GM04504 (cell line): ENCODE measurements at places on chromosomes 4 and X.

GRCh38 chr4:127145006-127145540 lies 487.7 kb upstream of the INTU start:
- DNase-seq, result no peak

- DNase-seq, result peak; percentile 48
These were observed 6.2 kb downstream of the NCAPG start for GRCh38 chr4:17817027-17817426.

GRCh38 chr4:63919636-63920365 lies 489.4 kb downstream of the TECRL start:
- DNase-seq, result no peak

DNA sequence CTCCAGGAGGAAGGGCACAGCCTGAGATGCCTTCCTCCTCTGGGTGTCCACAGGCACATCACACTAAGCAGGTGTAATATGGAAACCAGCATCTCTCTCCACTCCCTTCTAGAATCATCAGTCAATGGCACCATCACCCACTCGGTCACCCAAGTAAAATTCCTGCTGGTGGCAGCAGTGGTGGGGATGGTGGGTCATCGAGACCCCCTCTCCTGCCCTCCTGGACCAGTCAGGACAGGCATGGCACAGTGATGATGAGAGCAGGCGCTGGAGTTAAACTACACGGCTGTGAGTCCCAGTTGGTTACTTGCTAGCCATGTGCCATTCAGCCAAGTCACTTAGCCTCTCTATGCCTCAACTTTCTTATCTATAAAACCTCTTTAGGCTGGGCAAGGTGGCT lies 42.5 kb downstream of the SCD5 start:
- no peak for DNase-seq

DNA sequence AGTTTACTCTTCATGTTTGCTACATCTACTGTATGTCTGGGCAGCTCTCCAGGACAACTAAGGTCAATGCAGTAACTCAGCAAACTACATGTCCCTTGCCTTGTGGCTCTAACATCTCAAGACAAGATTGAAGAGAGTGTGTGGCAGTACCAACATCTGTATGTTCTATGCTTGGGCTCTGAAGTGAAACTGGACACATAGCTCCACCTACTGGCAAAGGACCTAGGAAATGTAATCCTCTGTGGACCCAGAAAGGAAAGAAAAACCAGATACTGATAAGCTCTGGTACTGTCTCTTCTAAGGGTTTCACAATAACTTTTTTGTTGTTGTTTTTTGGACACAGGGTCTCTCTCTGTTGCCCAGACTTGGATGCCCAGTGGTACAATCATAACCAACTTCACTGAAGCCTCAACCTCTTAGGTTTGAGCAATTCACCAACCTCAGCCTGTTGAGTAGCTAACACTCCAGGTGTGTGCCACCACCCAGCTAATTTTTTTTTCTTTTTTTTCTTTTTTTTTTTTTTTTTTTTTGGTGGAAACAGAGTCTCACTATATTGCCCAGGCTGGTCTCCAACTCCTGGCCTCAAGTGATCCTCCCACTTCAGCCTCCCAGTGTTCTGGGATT lies 64.1 kb downstream of the QDPR start:
- peak; percentile 60 for DNase-seq

DNA sequence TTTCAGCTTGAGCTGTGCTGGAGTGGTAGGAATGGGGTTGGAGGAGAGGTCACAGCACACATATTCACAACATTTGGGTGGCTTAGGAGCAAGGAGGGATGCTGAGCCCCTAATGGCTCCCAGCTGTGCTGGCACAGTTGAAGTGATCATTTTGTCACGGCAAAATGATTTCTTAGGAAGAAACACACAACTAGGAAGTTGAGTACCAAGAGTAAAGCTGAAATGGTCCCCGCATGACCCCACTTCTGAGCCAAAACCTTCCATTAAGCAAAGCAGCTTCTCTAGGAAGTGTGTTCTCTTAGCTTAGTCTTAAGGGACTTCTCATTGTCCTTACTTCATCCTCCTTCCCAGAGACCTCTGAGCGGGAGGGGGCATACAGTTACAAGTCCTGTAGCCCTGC lies 12.6 kb downstream of the CAPN6 start:
- no peak for DNase-seq

GRCh38 chr4:36285784-36286480 lies 4.5 kb downstream of the DTHD1 start:
- no peak for DNase-seq

- no peak for DNase-seq
These were observed 202.5 kb upstream of the KLF8 start for GRCh38 chrX:56029691-56030090.

DNA sequence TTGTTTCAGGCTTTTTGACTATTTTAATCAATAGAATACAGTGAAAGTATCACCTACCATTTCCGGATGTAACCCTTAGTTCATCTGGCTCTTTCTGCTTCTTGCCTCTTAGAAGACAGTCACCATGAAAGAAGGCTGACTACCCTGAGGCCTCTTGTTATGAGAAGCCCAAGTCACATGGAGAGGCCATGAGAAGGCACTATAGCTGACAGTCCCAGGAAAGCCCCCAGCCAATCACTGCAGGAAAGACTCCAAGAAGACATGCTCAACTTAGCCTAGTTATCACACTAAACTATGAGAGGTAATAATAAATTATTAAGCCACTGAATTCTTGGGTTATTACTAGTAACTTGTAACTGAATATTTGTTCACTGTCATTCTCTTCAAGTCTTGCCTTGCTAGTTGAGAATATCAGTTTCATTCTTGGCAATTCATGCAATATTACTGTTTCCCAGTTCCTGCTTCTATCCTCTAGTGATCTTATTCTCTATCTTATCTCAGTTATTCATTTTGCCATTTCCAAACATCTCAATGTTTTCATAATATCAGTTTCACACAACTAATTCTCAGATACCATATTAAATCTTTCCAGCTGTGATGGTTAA lies 57.1 kb upstream of the GUCY1A1 start:
- DNase-seq, result no peak

GRCh38 chr4:185892165-185892564 lies 80.2 kb upstream of the SORBS2 start:
- no peak for DNase-seq

DNA sequence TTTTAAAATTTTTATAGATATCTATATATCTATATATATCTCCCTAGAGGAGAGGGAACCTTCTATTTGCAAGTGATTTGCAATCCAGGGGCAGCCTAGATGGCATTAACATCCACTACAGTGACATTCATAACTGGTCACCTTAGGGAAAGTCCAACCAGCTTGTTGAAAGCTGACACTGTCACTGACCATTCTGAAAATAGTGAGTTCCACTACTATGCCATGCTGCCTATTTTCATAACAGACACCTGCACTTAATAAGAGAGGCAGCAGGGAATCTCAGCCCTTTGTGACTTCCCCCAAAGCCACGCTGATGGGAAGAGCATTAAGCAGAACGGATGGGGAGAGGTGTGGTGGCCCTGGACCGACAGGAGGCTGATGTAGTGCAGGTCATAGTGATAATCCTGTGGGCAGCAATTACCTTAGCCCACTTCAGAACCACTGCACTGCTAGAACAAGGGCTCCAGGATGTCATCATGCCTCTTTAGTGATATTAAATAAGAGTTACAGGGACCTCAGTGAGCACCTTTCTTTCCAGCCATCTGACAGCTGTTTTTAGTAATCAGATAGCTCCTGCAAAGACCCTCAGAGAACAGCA lies 51.3 kb downstream of the GPRIN3 start:
- no peak for DNase-seq

GRCh38 chr4:7055111-7055989 lies 12.2 kb downstream of the TADA2B start:
- DNase-seq, result no peak

GRCh38 chr4:169922632-169923276 lies 103.4 kb downstream of the MFAP3L start:
- no peak for DNase-seq

- DNase-seq, result no peak
These were observed 355.2 kb downstream of the DCAF12L2 start for GRCh38 chrX:125810856-125811255.

- DNase-seq, result no peak
These were observed 212.7 kb downstream of the KCTD8 start for GRCh38 chr4:44235897-44236296.

- DNase-seq, result no peak
These were observed 168.5 kb downstream of the SMIM20 start for GRCh38 chr4:26082565-26082964.

DNA sequence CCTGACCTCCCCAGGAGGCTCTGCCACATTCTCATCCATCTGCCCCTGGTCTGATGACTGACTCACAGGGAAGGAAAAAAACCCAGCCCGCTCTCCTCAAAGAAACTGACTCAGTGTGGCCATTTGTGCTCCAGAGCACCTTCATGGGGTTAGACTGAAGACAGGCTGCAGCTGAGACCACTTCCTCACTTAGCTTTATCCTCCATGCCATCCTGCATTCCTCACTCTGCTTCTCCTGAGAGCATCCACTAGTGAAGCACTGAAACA lies 35.9 kb upstream of the HPSE start:
- no peak for DNase-seq

DNA sequence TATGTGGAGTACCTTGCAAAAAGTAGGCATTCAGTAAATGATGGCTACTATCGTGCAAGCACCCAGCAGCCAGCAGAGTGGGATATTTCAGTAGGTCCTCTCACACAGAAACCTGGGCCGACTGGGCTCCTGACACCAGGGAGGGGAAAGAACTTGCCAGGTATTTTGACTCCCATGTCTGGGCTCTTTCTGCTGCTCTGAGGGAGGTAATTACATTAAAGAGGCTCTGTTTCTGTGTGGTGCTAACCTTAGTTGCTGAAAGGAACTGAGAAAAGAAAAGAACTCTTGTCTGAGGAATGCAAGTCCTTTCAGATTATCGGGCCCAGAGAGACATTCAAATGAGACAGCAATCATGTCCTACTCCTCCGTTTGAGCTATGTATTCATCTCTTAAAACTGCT lies 175.8 kb upstream of the MTMR8 start:
- DNase-seq, result no peak

DNA sequence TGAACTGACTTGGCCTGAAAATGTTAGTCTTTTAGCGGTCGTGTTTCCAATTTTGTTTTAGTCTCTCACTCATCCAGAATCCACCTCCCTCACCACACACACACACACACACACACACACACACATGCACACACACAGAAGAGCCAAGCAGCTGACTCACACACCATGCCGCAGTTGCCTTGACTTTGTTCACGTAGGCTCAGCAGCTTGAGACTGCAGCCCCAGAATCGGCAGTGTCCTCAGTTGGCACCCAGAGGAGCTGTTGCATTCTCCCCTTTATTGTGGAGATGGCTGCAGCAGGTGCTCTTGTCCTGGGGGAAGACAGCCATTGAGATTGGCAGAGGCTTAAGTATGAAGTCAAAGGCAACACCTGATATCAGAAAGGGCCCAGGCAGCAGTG lies 20.9 kb upstream of the XPNPEP2 start:
- DNase-seq, result no peak

- DNase-seq, result no peak
These were observed 121.4 kb upstream of the CXorf66 start for GRCh38 chrX:140086691-140087090.

GRCh38 chr4:47536966-47537365 lies 51.9 kb downstream of the ATP10D start:
- DNase-seq, result no peak

GRCh38 chrX:44106864-44107263 lies 133.7 kb upstream of the NDP start:
- no peak for DNase-seq

GRCh38 chr4:25030277-25031076 lies at the start of gene LGI2:
Gene LGI2, minus strand, starts transcription at chr4:25030946. Its CDS starts 253 bp downstream, at chr4:25030693.
- no peak for DNase-seq

DNA sequence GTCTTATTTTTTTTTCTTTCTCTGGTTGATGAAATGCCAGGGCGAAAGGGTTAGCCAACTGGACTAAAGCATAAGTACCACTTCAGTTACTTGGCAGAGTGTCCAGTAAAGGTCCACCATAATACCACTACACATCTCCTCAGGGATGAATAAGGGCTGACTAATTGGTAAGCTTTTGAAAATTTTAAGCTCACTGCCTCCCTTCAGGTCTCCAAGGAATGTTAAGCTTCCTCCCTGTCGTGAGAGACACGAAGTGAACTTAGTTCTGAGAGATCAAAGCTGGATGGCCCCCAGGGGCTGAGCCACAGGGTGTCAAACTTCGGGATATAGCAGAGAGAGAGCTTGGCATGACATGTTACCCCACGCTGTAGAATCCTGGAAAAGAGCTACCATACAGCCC lies 111.4 kb downstream of the VSIG4 start:
- DNase-seq, result no peak

DNA sequence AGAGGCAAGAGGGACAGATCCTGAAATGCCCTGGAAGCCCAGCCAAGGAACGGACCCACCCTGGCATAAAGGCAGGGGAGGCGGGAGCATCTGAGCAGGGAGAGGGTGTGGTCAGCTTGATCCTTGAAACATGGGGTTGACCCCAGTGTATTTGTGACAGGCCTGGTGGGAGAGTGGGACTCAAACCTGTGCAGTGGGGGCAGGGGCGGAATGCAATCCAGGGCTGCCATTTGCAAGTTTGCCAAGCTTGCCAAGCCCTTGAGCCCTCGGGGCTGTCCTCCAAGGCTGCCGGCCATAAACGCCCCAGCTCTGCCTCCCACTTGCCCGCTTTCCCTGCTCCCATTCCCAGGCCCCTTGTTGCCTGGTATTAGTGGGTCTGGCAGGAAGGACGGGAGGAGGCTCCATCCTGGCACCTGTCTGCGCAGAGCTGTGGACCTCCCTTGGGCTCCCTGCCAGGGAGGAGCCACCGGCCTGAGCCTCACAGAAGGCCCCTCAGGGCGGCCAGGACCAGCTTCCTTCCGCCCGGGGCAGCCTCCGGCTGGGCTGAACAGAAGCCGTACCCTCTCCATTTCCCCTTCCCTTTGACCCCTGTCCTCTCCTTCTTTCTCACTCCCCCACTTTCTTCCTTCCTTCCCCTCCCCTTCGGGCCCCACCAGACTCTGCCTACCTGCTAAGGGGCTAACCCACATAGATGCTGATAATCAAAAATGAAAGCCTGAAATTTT lies 661 bp downstream of the S100P start:
- no peak for DNase-seq

- no peak for DNase-seq
These were observed 8.8 kb upstream of the IL3RA start for GRCh38 chrX:1327651-1328304.

- no peak for DNase-seq
These were observed 21.7 kb upstream of the EGFL6 start for GRCh38 chrX:13547671-13548070.

- no peak for DNase-seq
These were observed 145.7 kb downstream of the GUCY2F start for GRCh38 chrX:109336141-109336540.

GRCh38 chr4:170769862-170770261 lies 680.1 kb upstream of the AADAT start:
- DNase-seq, result no peak

DNA sequence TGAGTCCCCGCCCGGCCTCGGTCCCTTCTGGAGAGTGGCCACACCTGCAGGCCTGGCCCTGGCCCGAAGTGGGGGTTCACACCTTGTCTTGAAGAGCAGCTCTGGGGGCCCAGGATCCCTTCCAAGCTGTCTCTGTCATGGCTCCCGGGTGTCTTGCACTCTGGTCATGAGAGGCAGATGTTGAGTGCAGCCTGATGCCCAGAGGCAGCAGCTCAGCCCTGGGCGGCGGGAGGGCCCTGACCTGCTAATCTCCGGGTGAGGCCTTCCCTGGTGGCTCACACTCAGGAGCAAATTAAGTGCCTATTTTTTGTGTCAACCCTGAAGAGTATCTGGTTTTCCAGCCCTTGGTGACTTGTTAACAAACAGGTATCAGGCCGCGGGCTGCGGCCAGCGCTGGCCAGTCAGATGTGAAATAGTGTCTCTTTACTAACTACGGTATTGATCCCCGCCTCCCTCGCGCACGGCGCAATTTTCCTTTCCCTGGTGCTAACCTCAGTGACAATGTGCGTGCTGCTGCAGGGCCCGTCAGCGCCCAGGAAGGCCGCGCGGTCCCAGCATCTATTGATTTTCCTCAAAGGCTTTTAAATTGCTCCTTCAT lies 24.2 kb downstream of the NKX1-1 start:
- DNase-seq, result no peak
